Activated gamma-delta T cell treated with Interleukin-2 at 50 U/mL for 16 hours (primary cell): ENCODE measurements at places on chromosomes 1 and 21.

- DNase-seq: no peak
Measured at GRCh38 chr1:5141750-5142149, 487.3 kb downstream of the AJAP1 start.

GRCh38 chr1:98733782-98734112, 72.2 kb downstream of the SNX7 start:
- DNase-seq: no peak

DNA sequence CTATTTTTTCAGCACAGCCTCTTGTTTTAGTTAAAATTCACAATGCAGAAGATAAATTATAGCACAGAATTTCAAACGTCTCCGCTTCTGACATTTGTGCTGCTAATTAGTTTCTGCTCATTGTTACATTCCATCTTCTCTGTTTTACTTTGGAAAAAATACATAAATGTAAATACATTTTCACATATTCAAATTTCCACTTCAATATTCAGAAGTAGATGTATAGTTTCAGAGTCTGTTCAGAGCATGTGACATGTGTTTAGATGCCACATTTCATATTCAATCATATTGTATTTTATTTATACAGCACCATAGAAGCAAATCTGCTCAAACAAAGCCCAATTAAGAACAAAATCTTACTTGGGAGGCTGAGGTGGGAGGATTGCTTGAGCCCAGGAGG, 19.6 kb downstream of the TMEM35B start:
- no peak for DNase-seq

DNA sequence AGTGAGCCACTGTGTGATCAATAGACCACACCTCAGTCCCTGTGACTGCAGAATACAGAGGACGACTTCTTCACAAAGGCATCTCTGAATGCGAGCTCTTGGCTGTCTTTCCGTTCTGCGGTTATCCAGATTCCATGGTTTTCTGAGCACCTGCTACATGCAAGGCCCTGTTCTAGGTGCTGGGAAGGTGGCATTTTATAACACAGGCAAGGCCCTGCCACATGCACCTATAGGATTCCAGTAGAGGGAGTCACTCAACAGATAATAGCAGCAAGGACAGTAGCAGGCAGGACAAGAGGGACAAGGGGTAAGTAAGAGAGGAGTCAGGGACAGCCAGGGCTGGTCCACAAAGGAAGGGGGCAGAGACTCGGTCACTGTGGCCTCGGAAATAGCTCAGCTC, 9.0 kb downstream of the URB1 start:
- no peak for DNase-seq

DNA sequence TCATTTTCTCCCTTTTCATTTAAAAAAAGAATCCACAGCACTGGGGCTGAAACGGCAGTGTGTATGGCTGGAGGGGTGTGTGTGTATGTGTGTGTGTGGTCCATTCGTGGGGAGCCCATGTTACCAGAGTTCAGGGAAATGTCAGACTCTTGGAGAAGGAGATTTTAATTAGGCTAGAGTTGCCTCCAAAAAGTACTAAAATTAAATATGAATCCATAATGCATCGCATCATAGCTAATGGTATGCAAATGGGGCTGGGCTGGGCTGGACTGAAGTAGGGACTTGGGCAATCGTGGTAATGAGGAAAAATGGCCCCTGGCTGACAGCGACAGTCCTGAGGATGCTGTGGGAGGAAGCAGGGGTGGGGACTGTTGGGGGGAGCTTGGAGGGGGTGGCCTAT, 24.8 kb downstream of the GRIK3 start:
- no peak for DNase-seq

GRCh38 chr21:34017039-34017961, 56.1 kb upstream of the MRPS6 start:
- no peak for DNase-seq

DNA sequence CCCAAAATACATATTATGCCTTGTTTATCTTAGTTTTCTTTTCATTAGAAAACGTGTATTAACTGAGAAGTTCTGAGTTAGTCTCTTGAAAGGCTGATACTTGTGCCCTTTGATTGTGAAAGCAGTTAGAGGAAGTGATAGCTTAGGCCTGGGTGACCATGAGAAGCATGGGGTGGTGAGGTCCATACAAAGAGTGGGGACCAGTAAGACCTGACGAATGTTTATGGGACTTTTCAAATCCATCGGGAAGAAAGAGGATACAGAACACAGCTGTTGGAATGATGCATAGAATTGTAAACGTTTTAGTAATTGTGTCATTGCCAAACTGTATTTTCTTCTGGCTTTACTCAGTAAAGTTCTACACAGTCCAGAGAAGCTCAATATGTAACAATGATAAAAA, 259.8 kb downstream of the LMO4 start:
- DNase-seq: no peak

GRCh38 chr1:53296117-53296749, 31.6 kb downstream of the LRP8 start:
- DNase-seq: no peak

DNA sequence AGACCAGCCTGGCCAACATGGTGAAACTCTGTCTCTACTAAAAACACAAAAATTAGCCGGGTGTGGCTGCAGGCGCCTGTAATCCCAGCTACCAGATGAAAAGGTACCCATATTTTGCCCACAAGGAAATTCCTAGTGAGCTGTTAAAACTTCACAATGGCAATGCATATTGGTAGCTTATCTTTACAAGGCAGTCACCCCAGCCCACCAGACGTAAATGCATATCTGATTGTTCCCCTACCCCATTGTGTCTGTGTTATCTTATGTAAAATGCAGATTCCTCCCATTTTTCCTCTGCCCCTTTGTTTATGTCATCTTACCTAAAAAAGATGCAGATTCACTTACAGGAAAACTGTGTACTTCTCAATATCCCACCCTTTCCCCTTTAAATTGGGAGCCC, 103.1 kb upstream of the SLC2A1 start:
- DNase-seq: no peak

DNA sequence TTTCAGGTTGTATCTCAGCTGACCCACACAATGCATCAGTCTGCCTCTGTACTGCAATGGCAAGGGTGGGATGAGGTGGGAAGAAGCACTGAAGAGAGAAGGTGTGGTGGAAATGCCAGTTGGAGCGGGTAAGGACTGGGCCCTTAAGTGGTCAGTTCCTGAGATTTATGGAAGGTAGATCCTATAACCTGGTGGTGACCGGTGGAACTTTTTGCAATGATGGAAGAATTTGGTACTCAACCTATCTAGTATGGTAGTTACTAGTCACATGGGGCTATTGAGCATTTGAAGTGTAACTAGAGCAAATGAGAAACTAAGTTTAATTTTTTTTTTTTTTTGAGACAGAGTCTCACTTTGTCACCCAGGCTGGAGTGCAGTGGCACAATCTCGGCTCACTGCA, 8.2 kb upstream of the HPCAL4 start:
- no peak for DNase-seq

- DNase-seq: no peak
Measured at GRCh38 chr1:31936278-31936980, 1.7 kb downstream of the PTP4A2 start.

DNA sequence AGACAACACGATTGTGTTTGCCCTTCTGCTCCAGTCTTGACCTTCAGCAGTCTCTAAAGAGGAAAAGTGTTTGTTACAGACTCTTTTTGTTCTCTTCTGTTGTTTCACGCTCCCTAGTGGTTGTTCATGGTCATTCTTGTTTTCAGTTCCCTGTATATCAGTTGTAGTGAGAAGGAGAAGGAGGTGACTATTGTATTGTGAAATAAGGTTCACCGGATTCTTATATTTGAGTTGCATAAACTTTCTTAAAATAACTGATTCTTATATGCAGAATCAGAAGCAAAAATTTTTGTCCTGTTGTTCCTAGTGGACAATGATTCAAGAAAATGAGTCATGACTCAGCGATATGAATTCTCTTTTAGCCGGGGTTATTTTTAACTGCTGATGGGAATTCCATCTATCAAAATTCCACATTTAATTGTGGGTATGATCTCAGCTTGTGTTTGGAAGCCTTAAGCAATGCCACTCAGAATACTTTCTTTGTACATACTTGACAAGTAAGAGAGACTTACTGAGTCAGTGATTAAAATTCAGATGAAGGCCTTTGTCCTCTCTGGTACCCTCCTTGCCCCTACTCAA, 152.2 kb downstream of the CLEC20A start:
- DNase-seq: no peak

DNA sequence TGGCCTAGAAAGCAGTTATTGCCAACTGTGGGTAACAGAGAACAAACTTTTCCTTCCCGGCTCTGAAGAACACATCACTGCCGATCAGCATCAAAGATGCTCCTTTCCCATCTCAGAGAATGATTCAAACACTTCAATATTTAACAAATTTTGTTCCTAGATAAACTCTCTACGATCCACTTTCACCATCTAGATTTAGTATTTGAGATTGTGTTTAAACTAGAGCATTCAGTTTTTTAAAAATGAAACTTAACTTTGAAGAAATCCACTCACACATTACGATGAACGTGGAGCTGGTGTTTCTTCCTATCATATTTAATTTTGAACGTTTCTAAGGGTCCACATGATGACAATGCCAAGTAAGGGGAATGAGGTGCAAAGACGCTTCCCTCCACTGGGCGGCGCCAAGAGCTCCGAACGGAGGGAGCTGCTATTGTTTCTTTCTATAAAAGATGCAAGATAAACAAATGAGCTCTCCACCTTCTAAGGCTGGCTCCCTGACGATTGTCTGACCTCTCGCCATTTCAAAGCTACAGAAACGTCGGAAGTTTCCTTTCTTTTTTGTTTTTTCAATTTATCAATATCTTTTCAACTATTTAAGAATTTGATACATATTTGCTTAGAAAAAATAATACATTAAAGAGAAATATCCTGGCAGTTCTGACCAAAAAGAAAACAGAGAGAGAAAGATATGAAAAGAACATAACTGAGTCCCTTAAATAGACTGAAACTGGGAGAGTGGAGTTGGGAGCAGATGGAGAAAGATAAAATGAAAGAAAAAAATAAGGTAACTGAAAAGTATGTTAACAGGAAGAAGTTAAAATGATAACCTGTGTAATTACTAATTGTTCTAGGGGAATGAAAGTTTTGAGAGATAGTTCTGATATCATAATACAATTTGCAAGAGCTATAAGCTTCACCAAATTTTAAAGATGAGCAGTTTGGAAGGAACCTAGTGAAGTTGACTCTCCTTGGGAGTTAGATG, 4.4 kb upstream of the BARHL2 start:
- no peak for DNase-seq

GRCh38 chr1:219266524-219266923, 92.8 kb downstream of the LYPLAL1 start:
- DNase-seq: no peak

GRCh38 chr21:36757196-36757595, 58.3 kb downstream of the SIM2 start:
- DNase-seq: no peak

GRCh38 chr1:117897551-117897950, 31.9 kb downstream of the GDAP2 start:
- DNase-seq: no peak

DNA sequence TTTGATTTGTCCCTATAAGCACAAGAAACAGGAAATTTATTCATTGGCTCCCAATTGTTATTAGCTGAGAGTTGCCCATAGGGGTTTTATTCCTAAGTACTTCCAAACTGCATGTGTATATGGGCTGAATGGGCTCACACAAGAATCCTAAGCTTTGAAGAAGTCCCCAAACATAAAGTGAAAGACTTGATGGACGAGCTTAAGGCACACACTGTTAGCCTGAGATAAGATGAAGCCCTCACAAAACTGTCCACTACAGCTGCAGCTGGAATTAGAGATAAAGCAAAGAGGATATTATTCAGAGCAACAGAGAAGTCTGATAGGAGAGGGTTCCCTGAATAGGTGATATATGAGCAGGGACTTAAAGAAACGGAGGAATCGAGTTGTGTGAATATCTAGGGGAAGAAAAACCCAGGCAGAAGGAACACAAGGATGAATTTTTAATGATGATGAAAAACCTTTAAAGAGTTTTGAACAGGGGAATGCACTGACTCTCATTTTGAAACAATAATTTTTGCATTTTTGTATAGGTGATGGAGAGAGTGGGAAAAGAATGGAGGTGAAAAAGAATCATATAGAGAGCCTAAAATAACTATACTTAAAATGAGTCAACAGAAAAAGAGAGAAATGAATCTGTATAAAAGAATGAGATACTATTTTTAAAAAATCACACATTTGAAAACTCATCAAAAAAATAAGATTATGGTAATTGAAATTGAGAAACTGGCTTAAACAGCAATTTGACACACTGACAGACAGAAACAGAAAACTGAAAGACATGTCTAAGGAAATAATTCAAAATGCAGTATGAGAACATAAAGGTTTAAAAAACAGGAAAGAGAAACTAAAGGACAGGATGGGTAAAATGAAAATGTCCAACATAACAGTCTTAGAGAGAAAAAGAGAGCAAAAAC, 133.6 kb upstream of the POGK start:
- no peak for DNase-seq

GRCh38 chr1:84569216-84569615, 5.0 kb downstream of the CTBS start:
- no peak for DNase-seq

DNA sequence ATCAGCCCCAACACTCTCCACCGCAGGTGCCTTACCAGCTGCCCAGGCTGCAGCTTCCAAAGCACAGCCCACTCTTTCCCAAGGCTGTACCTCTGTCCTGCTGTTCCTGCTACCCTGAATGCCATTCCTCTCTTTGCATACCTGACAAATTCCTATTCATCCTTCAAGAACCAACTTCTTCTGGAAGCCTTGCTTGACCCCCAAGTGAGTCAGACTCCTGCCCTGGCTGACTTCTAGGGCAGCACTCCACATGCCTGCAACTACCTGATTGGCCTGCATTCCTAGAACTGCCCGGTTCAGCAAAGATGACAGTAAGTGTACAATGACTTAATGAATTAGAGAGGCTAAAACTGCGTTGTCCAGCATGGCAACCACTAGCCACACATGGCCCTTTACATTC, 20.8 kb upstream of the PDZK1IP1 start:
- DNase-seq: no peak

GRCh38 chr1:53728702-53729455, 10.1 kb downstream of the GLIS1 start:
- DNase-seq: no peak

DNA sequence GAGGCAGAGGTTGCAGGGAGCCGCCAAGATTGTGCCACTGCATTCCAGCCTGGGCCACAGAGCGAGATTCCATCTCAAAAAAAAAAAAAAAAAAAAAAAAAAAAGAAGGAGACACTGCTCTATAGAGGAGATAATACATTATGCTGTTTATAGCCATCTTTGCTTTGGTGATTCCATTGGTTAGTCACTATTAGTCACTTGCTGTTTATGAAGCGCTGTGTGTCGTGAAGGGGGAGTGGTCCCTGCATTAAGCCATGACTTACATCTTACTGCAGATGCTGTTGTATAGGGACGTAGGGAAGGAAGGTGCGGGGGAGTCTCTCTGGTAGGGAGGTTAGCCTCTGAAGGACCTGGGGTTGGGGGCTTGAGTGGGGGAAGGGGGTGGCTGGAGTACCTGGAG, 48.3 kb downstream of the HUNK start:
- DNase-seq: no peak
